H1 (cell line): ENCODE measurements at places on chromosomes 5 and 9.

DNA sequence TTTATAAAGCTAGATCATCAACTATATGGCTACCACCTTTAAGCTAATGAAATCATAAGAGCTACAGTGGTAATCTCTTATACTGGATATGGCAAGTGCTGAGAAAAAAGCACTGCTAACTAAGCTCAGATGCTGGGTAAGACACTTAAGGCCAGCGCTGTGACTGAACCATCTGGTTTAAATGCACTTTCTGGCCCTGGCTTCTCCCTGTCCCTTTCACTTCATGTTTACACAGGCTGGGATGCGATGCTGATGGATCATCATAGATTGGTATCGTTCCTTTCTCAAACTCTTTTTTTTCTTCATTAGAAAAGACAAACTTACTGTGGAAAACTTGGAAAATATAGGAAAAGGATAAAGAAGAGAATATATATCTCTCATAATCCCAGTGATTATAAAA, 52.3 kb downstream of the KIF24 start:
- DNase-seq: no peak
- no peak overlapping the region for H3K27ac ChIP-seq
- no peak overlapping the region for H3K4me3 ChIP-seq
- no peaks in the 10 kb centered on the region for H3K4me1 ChIP-seq
- no peaks in the 10 kb centered on the region for H3K27me3 ChIP-seq

- H3K36me3 ChIP-seq: peaks cover 3% of the 10 kb centered on the region; the same call in 1 of the 2 replicates
- no peak for DNase-seq
- H3K27ac ChIP-seq: no peak overlapping the region
- no peaks in the 10 kb centered on the region for H3K27me3 ChIP-seq
- H3K4me1 ChIP-seq: peaks cover 3% of the 10 kb centered on the region; the same call in 1 of the 2 replicates
- no peak overlapping the region for H3K4me3 ChIP-seq
Observed at GRCh38 chr9:93295456-93296076, 111.6 kb downstream of the WNK2 start.

DNA sequence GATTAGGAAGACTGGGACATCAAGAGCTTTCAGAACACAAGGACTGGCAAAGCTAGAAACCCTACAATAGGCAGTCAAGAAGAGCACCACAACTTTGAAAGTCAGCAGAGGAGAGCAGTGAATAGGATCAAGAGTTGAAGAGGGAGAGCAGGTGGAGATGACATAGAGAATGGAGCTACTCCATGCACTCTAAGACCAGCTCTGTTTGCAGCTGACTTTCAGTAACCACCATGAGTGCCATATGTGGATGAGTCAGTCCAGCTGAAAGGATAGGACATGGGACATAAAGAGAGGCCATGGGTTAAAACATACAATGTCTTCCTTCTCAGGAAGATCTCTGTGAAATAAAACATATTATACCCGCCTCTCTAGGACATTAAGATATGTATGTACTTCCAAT, 289.1 kb upstream of the KLF4 start:
- no peaks in the 10 kb centered on the region for H3K4me1 ChIP-seq

GRCh38 chr5:33041586-33041985, 330.5 kb downstream of the NPR3 start:
- H3K27ac ChIP-seq: no peak overlapping the region
- no peaks in the 10 kb centered on the region for H3K27me3 ChIP-seq
- no peak for DNase-seq
- H3K4me3 ChIP-seq: no peak overlapping the region

DNA sequence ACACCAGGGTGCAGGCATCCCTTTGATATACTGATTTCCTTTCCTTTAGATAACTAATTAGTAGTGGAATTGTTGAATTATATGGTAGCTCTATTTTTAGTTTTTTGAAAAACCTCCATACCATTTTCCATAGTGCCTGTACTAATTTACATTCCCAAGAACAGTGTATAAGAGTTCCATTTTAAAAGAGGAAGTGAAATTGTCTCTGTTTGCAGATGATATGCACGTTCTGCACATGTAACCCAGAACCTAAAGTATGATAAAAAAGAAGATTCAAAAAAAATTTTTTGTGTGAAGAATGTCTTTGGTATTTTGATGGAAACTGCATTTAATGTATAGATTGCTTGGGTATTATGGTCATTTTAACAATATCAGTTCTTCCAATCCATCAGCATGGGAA, 424.0 kb upstream of the CCNH start:
- no peak overlapping the region for H3K27ac ChIP-seq
- H3K4me1 ChIP-seq: no peaks in the 10 kb centered on the region
- no peak overlapping the region for H3K4me3 ChIP-seq
- no peak for DNase-seq

DNA sequence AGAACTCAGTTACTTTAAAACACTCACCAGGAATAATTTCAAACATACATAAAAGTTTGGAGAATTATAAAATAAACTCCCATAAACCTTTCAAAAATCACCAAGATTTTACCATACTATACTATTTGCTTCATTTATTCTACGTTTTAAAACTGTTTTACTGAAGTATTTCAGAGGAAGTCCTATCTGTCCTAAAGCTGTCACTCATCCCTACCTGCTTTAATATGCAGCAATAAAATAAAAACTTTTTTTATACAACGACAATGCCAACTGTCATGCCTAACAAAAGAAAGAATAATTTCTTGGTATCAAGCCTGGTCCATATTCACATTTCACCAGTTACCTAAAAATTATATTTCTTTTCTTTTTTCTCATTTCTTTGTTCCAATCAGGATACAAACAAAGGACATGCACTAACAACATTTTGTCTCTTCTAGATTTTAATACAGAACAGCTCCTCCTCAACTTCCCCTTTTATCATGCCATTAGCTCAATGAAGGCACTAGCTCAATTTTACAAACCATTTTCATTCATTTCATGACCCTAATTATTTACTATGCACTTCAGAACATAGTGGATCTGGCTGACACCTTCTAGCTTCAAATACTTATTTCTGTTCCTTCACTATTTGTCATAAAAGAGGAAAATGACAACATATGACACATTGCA, 135.2 kb downstream of the GNAQ start:
- no peaks in the 10 kb centered on the region for H3K36me3 ChIP-seq
- no peaks in the 10 kb centered on the region for H3K27me3 ChIP-seq
- DNase-seq: no peak

DNA sequence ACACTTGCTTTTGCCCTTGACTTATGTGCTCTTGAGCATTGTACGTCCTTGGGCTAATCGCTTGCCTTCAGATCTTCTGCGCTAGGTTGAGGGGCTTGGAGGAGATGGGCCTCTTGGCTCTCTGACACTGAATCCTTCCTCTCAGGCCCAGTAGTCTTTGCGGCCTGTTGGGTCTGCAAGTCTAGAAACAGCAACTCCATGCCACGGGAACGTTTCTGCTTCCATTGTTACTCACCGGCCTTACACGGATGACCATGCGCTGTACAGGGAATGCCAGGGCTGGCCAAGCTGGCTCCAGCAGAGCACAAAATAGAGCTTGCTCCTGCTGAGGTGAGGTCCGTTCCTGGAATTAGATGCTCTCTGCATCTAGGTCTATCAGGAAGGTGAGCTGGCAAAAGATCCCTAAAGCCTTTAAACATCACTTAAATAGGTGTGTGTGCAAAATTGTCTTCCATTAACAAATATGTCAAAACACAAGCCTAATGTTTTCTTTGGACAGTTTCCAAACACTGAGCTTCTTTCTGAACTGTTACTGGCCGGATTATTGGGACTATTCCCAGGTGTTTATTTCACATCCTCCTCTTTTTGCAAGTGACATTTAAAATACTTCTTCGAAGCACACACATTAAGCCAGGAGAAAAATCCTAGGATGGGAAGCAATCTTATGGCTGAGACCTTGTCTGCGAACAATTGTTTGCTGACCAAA, 29.7 kb downstream of the DAPK1 start:
- no peaks in the 10 kb centered on the region for H3K36me3 ChIP-seq
- no peaks in the 10 kb centered on the region for H3K27me3 ChIP-seq
- DNase-seq: no peak
- peaks cover 17% of the 10 kb centered on the region for H3K4me1 ChIP-seq
- H3K4me3 ChIP-seq: no peak overlapping the region

GRCh38 chr9:87674565-87675299, 51.2 kb upstream of the CTSL start:
- no peaks in the 10 kb centered on the region; the same call in 1 of the 2 replicates for H3K36me3 ChIP-seq
- DNase-seq: no peak
- H3K4me3 ChIP-seq: no peak overlapping the region
- H3K4me1 ChIP-seq: no peaks in the 10 kb centered on the region
- H3K27me3 ChIP-seq: no peaks in the 10 kb centered on the region
- no peak overlapping the region for H3K27ac ChIP-seq

- no peaks in the 10 kb centered on the region for H3K27me3 ChIP-seq
- H3K36me3 ChIP-seq: no peaks in the 10 kb centered on the region
- no peak overlapping the region for H3K4me3 ChIP-seq
Observed at GRCh38 chr5:137385064-137385463, 114.1 kb downstream of the SPOCK1 start.

GRCh38 chr5:92548346-92548745, 1032.7 kb downstream of the NR2F1-AS1 start:
- DNase-seq: no peak
- no peak overlapping the region for H3K4me3 ChIP-seq
- no peak overlapping the region for H3K27ac ChIP-seq
- H3K27me3 ChIP-seq: no peaks in the 10 kb centered on the region

DNA sequence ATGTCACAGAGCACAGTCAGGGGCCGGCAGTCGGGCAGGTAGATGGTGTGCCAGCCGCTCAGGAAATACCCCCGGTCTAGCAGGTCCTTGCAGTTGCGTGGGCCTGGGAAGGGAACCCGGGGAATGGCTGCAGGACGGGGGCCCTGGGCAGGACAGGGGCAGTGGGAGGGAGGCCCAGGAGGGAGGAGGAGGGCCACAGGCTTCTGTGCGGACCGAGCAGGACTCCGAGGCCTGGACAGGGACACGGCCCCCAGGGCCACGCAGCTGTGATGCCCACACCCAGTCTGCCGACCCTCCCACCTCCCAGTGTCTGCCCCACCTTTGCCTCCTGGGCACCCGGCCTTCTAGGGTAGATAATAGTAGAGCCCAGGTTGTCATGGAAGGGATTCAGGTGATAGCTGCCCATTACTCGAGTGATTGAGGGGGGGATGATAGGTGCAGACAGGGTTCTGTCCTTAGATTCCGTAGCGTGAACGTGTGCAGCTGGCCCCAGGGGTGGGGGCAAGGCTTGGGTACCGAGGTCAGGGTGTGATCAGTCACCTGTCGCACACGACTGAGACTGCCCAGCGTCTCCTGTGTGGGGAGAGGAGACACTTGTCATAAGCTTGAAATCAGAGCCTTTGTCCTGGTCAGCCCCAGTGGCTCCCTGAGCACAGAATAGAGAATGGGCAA, 4.5 kb downstream of the FCN1 start:
- H3K4me3 ChIP-seq: no peak overlapping the region
- H3K36me3 ChIP-seq: no peaks in the 10 kb centered on the region
- H3K27me3 ChIP-seq: no peaks in the 10 kb centered on the region

- H3K27ac ChIP-seq: no peak overlapping the region
- DNase-seq: no peak
- H3K27me3 ChIP-seq: no peaks in the 10 kb centered on the region
- H3K4me3 ChIP-seq: no peak overlapping the region
Observed at GRCh38 chr9:18591261-18591660, 117.3 kb downstream of the ADAMTSL1 start.

GRCh38 chr5:17037751-17038150, 101.7 kb upstream of the MYO10 start:
- H3K36me3 ChIP-seq: no peaks in the 10 kb centered on the region
- no peaks in the 10 kb centered on the region for H3K27me3 ChIP-seq
- no peak overlapping the region for H3K4me3 ChIP-seq
- DNase-seq: no peak
- no peaks in the 10 kb centered on the region for H3K4me1 ChIP-seq

DNA sequence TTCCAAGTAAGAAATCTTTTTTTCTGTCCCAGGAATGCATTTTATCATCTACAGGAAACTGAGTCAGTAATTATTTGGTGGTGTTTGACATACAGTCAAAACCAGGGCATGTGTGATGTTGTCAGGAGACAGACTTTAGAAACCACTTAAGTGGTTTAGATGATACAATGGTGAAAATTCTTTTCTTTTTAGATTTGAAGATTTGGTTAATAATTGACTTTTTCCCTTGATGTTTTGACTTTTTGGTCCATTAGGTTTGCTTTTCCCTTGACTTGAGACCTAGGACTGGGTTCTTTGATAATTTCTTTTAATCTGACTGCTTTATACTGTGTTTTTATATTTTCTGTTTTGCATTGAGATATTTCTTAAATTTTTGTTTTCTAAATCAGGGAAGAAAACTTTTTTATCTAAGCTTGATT, 85.2 kb downstream of the RASGRF2 start:
- H3K36me3 ChIP-seq: no peaks in the 10 kb centered on the region
- H3K27me3 ChIP-seq: no peaks in the 10 kb centered on the region
- H3K4me1 ChIP-seq: no peaks in the 10 kb centered on the region
- H3K4me3 ChIP-seq: no peak overlapping the region

DNA sequence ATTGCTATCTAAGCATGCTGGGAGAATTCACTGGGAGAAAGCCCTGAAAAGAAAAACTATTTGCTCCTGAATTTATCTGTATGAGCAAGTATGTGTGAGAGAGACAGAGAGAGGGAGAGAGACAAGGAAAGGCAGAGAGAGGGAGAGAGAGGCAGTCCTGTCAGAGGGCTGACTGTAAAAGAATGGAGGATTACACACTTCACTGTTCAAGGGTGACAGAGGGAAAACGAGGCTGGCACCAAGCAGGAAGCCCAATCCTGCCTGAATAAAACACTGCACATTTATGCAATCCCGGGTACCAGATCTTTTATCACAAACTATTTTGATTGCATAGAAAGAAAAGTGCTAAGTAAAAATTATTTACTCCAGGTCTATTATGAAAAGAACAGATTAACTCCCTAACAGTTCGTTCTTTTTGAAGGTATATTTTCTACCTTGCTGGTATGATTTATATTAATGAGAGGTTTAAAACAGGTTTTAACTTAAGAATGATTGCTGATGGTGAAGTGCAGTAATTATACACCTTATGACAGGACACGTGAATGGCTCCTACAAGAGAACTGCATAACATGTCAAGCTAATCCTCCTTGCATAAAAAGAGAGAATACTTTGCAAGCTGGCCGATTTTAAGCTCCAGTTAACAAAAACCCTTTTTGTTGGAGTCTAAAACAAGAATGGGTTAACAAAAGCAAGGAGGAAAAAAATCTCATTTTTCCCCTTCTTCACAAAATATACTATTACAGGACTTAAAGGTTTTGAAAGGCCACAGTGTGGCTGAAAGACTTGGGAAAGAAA, 82.5 kb downstream of the NFIB start:
- no peaks in the 10 kb centered on the region; the same call in 1 of the 2 replicates for H3K4me1 ChIP-seq
- no peak overlapping the region for H3K27ac ChIP-seq
- H3K4me3 ChIP-seq: no peak overlapping the region
- H3K27me3 ChIP-seq: no peaks in the 10 kb centered on the region
- H3K36me3 ChIP-seq: no peaks in the 10 kb centered on the region

DNA sequence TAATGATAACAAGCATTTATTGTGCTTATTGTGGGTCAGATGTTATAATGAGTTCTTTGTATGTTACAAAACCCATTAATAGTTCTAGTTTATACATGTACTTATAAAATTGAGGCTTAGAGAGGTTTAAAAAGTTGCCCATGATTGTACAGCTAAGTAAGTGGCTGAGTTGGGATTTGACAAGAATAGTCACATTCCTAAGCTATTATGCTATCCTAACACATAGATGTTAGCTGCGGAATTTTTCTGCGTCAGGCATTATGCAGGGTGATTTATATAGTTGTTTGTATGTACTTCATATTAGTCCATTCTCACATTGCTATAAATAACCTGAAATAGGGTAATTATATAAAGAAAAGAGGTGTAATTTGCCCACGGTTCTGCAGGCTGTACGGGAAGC, 12.5 kb downstream of the COMMD10 start:
- H3K4me3 ChIP-seq: no peak overlapping the region
- no peak overlapping the region for H3K27ac ChIP-seq
- H3K4me1 ChIP-seq: no peaks in the 10 kb centered on the region

GRCh38 chr9:33517373-33517772, 6.7 kb upstream of the ANKRD18B start:
- no peaks in the 10 kb centered on the region for H3K27me3 ChIP-seq
- H3K4me3 ChIP-seq: no peak overlapping the region
- no peaks in the 10 kb centered on the region for H3K36me3 ChIP-seq
- no peaks in the 10 kb centered on the region for H3K4me1 ChIP-seq
- no peak for DNase-seq
